Nucleus accumbens (tissue), 56 donors: ENCODE measurements at places on chromosomes 4 and X.

DNA sequence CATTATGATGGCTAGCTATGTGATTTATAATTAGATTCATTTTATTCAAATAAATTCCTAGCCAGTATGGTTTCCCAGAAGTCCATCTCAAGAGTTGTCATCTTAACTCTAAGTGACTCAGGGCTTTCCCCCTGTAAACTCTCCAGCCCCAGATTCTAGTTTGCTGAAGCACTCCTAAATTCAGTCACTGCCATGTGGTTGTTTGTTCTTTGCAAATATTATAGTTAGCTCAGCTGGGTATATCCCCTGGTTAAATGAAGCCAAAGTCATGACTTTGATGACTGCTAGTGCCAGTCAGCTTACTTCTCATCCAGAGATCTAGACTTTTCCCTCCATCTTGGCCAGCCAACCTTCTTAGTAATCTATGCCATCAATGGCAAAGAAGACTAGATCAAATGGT is 126.0 kb downstream of the GRIA3 start:
- DNase-seq = no peak

GRCh38 chrX:103687073-103687695 is 685 bp upstream of the MORF4L2 start:
- DNase-seq = peak; percentile 83

GRCh38 chr4:112550728-112551127 is 34.7 kb upstream of the NEUROG2 start:
- no peak for DNase-seq

GRCh38 chr4:168919706-168920324 is 90.2 kb downstream of the CBR4 start:
- no peak for DNase-seq
